NCI-H510A treated with DMSO at 0.1 percent for 48 hours (cell line): ENCODE measurements at places on chromosomes 12 and 14.

DNA sequence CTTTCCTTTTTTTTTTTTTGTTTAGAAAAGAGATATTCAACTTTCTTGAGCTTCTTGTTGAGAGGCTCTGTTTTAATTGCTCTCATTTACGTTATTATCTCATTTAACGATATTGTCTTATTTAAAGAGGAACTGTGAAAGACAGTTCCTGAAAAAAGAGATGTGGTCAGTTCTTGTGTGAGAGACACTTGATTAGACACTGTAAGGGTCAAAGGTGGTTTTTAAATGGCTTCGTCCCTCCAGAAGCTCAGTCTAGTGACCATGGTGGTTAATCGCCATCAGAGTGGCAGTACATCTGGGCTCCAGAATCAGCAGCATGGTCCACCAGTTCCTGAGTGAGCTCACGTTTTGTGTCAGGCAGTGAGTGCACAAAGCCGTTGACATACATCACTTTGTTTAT is 57.9 kb upstream of the KCNA5 start:
- no peak for DNase-seq

DNA sequence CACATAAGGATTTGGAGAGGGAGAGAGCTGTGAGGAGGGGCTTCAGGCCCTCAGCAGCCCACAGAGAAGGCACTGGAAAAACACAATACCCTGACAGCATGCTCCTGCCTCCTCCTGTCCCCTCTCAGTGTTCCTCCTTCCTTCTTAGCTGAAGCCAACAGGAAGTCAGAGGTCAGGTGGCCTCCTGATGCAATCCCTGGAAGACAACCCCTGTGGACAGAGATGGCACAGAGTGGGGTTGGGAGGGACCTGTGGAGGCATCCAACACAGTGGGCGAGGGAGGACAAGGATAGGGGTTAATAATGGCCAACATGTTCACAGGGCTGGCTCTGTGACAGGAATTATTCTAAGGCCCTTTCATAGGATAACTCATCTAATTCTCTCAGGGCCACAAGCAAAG is 15.4 kb upstream of the IFI27L2 start:
- DNase-seq: no peak

GRCh38 chr14:104583424-104584306 is 4.1 kb downstream of the C14orf180 start:
- DNase-seq: no peak

DNA sequence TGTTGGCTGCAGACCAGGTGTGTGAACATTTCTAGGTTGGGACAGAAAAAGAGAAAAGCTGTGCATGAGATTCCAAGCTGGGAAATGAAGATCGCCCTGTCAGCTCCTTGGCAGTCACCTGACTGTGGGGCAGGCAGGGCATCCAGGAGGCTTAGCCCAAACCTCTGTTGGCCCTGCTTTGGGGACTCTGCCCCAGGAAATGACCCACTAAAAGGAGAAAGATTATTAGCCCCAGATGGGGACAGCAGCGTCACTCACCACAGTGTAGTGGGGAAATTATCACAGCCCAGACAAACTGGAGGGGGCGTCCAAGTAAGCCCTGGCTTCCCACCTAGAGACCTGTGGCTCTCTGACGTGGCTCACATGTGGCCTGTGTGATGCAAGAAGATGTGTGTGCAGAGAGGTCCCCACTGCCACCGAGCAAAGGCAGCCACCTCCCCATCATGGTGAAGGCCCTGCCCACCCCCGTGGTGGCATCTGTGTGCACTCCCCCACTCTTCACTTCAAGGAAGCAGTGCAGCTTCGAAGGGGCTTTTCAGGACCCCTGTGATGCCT is 39.1 kb downstream of the DIO3 start:
- no peak for DNase-seq

- DNase-seq: no peak
Measured at GRCh38 chr14:73834261-73834625, 17.4 kb upstream of the PTGR2 start.

DNA sequence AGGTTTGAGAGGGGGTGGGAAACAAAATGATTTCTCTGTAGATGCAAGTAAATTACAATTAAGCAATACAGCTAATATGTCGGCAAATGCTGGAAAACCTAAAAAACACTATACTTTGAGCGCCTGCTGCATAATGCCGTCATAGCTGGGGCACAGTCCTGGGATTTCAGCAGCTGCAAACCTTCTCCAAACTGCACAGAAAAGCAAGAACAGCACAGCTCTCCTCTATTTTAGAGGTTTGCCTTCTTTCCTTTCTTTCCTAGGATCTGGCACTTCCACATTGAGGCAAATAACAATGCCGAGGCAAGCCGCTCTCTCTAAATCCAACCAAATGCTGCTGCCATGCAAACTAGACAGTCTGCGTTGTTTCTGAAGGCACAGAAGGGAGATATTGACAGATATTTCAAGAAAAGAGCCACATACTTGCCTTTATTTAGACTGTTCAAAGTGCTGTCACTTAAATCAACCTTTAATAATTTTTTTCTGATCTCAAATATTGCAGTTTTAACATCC is 287.1 kb upstream of the G2E3 start:
- no peak for DNase-seq

GRCh38 chr12:4037747-4038312 is 164.6 kb upstream of the PARP11 start:
- DNase-seq: peak; percentile 0

- DNase-seq: no peak
Measured at GRCh38 chr12:104686196-104686595, 229.4 kb downstream of the CHST11 start.

GRCh38 chr14:95242870-95243269 is 76.8 kb downstream of the CLMN start:
- DNase-seq: no peak

GRCh38 chr14:69789118-69789640 is 7.9 kb downstream of the SLC10A1 start:
- DNase-seq: no peak

- DNase-seq: no peak
Measured at GRCh38 chr12:75774261-75775052, 257.1 kb downstream of the PHLDA1 start.

- no peak for DNase-seq
Measured at GRCh38 chr12:120157678-120158077, 36.8 kb downstream of the GCN1 start.
